Stimulated activated naive CD8-positive, alpha-beta T cell treated with anti-CD3 and anti-CD28 coated beads, Interleukin-15, Interleukin-2, amounts not matched to agents 100 U/mL and 50 U/mL, for 24 hours (primary cell): ENCODE measurements at places on chromosomes 6 and 20.

DNA sequence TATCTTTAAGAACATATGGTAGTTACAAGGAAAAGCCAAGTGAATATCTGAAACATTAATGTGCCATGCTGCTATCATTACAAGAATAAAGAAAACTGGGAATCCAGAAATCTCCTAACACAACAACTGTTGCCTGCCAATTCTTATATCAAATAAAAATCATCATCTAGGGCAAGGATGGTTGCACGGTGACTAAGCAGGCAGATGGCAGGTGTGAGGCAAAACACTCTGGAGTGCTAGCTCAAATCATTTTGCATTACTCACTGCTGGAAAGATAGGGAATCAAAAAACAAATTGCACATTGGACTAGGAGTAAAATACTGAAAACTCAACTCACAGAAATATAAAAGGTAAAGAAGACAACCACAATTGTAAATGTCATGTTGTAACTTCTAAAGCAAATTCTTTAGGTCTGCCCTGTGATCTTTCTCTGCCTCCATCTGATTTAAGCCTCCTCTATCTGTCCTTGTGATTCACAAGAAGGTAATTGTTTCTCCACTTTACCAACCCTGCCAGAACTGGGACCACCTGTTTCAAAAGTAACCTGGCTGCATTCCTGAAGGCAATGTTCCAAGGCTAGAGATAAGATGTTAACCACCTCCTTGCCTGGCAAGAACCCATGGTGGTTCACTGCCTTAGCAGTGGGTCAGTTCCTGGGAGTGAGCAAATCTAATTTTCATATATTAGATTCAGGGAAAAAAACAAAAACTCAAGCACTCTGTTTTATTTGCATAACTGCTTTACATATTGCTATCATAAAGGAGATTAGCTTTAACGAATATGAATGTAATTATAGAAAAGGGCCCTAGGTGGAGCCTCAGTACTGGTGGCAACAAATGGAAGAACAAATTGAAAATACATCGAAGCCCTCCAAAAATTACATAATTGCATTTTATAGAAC lies 33.1 kb upstream of the LCA5 start:
- no peak for DNase-seq

GRCh38 chr20:50720026-50720425 lies 11.4 kb upstream of the PARD6B start:
- DNase-seq: no peak

GRCh38 chr6:32369660-32370059 lies 2.0 kb downstream of the TSBP1 start:
- no peak for DNase-seq

DNA sequence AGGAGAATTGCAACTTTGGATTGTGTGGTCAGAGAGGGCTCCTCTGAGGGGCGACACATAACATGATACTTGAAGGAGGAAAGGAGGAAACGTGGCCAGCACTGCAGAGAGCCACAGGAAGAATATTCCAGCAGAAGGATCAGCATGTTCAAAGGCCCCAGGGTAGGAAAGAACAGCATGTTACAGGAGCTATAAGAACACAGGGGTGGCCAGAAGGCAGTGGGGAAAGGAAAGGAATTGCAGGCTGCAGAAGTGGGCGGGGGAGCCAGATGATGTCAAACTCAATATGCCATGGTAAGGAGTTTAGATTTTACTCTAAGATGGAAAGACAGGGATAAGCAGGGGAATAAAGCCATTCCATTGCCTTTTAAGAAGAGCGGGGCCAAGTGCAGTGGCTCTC lies 30.7 kb downstream of the MGME1 start:
- no peak for DNase-seq

DNA sequence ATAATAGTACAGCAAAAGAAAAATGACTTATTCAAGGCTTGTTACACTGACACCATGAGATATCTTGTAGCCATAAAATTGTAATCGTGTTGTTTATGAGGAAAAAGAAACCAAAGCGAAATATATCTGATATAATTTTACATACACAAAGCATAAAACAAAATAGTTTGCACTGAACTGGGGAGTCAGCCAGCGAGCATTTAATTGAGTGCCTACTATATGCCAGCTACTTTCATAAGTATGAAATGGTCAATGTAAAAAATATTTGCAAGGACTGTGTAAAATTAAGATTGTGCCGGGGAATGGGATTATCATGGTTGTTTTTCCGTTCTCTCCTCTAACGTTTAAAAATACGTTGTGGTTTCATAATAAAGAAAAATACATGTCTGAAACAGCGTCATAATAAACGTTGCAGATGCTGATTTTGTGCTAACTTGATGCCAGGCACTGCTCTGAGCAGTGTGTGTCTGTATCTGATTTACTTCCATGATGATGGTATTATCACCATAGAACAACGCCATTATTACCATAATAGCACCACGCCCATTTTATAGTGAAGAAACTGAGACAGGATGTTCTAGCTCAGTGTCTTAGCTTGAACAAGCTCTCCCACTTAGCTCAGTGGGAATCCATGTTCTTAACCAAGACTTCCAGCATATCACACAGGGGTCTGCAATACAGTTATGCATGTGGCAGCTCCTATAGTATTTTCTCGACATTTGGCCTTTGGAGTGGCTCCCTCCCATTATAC lies 144.6 kb downstream of the BCAS1 start:
- DNase-seq: no peak
